ENCODE measurements at places on chromosomes 4 and X.
A peak's percentile ranks its signal among the peaks of the same experiment; 100 is the strongest.

DNA sequence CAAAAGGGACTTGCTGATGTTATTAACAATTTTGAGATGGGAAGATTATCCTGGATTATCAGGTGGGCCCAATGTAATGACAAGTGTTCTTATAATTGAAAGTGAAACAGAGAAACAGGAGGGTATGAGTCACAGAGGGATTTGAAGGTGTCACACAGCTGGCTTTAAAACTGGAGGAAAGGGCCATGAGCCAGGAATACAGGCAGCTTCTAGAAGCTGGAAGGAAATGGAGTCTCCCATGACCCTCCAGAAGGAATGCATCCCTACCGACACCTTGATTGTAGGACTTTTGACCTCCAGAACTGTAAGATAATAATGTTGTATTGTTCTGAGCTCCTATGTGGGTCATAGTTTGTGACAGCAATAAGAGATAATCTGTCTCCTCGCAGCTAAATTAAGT, 98.0 kb upstream of the STIM2 start:
- no peak for DNase-seq

DNA sequence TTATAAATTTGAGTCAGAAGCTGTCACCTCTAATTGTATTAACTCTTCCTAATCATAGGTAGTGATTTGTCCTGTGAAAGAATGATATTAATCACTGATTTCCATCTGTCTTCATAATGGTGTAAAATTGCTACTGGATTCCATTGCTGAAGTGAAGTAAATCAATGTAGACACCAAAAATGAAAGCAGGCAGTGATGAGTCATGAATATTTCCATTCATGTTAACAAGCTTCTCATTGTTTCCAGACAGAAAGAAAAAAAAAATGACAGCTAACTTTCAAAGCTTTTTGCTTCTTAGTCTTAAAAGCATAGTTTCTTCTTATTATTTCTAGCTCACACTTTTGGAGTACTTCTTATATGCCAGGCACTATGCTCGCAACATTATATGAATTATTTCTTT, 21.5 kb downstream of the FAM114A1 start:
- no peak for DNase-seq

DNA sequence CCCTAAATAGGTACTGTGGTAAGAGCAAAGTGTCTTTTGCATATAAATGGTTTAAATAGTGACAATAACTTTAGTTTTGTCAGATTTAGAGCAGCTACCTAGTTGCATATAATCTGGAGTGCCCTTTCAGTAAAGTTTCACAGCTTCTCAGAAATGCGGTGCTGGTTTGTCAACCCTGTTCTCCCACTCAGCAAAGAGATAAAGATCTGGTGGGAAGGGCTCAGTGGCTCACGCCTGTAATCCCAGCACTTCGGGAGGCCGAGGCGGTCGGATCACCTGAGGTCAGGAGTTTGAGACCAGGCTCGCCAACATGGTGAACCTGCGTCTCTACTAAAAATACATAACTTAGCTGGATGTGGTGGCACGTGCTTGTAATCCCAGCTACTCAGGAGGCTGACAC, 45.6 kb upstream of the TENM3 start:
- DNase-seq, result no peak

DNA sequence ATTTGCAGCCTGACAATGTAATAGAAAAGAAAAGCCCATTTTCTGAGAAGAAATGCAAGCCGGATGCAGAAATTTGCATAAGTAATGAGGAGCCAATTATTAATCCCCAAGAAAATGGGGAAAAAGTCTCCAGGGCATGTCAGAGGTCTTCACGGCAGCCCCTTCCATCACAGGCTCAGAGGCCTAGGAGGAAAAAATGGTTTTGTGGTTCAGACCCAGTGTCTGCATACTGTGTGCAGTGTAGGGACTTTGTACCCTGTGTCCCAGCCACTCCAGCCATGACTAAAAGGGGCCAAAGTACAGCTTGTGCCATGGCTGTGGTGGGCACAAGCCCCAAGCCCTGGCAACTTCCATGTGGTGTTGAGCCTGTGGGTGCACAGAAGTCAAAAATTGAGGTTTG, 92.2 kb downstream of the SH3BGRL start:
- no peak for DNase-seq

- DNase-seq, result no peak
These were observed 22.5 kb upstream of the CT55 start for GRCh38 chrX:135193740-135194139.

DNA sequence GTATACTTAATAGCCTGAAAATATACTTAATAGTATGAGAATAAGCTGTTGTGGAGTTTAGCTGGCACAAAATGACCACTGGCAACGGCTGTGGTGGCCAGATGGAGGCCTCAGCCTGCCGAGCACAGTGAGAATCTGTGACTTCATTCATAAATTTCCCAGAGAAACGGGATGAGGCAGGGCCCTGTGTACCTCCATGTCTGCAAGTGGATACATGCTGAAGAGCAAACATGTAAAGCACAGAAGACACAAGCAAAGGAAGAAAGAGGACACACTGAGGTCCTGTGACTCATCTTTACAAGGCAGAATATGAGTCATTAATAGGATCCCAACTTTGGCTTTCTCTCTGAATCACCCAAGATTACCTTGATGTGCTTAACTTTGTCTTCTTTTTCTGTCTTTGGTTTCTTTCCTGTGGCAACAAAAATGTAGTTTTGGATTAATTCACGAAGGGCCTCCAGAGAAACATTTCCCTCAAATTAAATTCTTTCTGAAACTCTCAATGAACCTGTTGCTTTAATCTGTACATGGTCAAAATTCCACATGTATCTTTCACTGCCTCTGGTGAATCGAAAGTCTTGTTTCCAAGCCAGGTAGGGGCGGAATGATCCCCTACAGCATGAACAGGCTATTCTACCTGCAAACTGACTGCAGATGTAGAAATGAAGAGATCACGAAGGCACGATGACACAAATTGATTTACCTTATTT, 56.4 kb downstream of the IRF2 start:
- DNase-seq, result peak; percentile 59

DNA sequence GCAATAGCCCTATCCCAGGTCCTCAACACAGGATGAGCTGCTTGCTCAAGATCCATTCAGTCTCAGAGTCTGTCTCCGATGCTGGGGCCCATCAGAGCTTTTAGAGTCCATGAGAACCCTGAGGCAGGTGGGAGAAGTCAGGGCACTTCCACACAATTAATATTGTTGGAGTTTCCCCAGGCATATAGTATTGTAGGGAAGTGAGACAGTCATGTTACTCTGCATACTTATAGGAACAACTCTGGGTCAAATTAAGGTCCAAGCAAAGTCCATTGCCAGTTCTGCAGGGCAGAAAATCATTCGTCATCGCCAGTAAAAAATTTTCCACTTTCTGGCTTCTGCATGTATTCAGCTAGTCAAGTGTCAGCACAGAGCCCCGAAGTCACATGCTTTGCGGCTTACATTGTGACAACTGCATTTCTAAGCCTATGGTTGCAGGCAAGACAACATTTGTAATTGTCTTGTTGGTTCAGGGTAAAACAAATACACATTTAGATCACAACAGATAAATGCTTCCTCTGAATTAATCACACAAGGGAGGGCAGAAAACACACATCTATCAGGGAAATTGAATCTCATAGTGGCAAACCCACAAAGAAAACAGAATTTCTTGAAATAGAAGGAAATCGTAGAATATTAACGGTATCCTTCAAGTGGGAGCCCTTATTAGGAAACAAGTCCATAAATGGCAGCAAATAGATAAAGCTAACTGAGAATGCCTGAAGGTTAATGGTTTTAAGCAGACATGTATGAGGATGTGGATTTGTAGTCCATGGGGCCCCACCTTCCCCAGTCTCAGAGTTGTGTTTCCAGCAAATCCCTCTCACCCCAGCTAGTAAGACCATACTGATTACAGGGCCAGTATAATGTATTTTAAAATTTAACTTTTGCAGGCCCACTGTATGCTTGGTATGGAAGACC, 412.1 kb upstream of the RASGEF1B start:
- no peak for DNase-seq

- no peak for DNase-seq
These were observed 13.7 kb upstream of the ADD1 start for GRCh38 chr4:2829933-2830451.

GRCh38 chr4:140156529-140157171, 2.7 kb upstream of the MAML3 start:
- DNase-seq, result no peak

DNA sequence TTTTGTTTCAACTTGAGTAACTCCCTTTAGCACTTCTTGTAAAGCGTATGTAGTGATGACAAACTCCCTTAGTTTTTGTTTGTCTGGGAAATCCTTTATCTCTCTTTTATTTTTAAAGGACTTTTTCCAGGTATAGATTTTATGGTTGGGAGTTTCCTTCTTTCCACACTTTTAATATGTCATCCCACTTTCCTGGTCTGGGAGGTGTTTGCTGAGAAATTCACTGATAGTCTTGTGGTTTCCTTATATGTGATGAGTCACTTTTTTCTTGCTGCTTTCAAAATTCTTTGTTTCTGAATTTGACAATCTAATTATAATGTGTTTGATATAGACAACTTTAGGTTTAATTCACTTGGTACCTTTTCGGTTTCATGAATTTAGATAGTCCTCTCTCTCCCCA, 353.9 kb downstream of the GPAT3 start:
- no peak for DNase-seq

DNA sequence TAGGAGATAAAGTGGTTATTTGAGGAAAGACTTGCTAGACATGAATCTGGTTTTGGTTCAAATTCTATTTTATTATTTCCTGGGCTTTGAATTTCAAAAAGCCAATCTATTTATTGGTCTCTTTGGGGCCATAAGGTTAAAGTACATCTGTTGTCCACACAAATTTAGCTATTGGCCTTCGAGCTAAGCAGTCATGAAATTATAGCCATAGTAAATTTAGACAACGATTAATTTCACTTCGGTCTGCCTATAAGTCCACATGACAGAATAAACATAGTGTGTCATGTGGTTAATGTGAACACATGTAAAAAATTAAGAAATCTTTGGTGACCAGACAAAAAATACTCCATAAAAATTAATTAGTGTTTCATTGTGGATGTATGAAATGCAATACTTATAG, 161.9 kb downstream of the PALLD start:
- no peak for DNase-seq

DNA sequence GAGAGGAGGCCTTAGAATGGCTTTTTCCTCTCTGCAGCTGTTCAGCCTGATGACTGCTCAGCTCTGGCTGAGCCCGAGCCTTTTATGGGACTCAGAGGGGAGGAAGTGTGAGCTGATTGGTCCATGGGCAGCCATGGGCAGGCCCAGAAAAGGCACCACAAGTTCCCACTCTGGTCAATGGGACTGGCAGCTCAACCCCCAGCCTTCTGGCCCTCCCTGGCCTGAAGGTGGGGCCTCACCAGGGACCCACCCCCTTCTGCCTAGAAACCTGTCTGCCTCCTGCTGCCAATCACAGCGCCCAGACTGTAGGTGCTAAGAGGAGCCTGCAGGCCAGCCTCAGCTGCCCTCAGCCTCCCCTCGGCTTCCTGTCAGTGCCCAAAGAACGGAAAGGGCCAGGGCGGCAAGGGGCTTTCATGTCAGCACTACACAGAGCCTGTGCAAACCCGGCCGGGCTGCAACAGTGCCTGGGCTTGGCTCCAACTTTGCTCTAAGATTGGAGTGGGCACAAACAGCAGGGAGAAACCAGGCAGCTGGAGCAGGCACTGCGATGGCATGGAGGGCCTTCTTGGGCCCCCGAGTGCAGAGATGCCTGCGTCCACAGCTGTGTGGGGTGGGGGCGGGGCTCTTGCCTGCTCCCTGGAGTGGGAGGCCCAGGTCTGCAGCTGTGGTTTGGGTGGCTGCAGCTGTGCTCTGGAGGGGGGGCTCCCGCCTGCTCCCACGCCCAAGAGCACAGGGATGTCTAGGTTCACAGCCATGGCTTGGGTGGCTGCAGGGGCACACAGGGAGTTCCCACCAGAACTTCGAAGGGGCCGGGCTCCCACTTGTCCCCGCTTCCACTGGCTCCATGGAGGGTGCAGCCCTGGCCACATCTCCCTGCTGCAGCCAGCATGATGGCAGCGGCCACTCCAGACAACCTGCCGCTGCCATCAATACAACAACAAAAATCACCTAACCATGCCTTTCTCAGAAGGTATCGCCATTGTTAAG, 92.6 kb downstream of the NXF2 start:
- DNase-seq, result no peak

GRCh38 chr4:40200875-40201801, 4.3 kb downstream of the RHOH start:
- no peak for DNase-seq

DNA sequence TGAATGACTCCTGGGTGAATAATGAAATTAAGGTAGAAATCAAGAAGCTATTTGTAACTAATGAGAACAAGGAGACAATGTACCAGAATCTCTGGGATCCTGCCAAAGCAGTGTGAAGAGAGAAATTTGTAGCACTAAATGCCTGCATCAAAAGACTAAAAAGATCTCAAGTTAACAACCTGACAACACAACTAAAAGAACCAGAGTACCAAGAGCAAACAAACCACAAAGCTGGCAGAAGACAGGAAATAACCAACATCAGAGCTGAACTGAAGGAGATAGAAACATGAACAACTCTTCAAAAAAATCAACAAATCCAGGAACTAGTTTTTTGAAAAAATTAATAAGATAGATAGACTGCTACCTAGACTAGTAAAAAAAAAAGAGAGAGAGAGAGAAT, 8.4 kb downstream of the CFAP299 start:
- no peak for DNase-seq

- no peak for DNase-seq
These were observed 149.4 kb upstream of the CHRDL1 start for GRCh38 chrX:110944751-110945675.

- DNase-seq, result no peak
These were observed 250.8 kb downstream of the ARHGAP24 start for GRCh38 chr4:85725721-85726170.

GRCh38 chr4:107261241-107261874, 225.2 kb upstream of the DKK2 start:
- no peak for DNase-seq

DNA sequence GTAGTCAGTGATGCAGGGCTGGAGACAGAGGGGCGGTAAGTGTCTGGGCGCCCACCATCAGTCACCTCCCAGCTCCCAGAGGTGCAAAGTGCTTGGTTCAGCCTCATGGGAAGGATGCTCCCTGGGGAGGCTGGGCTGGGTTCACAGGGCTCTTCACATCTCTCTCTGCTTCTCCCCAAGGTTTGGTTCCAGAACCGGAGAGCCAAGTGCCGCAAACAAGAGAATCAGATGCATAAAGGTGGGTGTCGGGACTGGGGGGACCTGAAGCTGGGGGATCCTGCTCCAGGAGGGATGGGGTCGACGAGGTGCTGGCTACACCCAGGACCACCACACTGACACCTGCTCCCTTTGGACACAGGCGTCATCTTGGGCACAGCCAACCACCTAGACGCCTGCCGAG, 10.1 kb downstream of the SHOX start:
- DNase-seq, result no peak

DNA sequence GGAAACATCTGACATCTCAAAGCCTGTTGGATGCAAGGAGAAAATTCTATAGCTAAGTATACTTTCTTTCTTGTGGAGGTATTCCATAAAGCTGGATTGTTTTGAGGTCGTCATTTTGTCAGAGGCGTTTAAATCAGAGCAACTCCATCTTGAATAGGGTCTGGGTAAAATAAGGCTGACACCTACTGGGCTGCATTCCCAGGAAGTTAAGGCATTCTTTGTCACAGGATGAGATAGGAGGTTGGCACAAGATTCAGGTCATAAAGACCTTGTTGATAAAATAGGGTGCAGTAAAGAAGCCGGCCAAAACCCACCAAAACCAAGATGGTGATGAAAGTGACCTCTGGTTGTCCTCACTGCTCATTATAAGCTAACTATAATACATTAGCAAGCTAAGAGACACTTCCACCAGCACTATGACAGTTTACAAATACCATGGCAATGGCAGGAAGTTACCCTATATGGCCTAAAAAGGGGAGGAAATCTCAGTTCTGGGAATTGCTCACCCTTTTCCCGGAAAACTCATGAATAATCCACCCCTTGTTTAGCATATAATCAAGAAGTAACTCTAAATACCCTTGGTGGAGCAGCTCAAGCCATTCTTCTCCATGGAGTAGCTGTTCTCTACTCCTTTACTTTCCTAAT, 11.9 kb downstream of the HSD17B13 start:
- DNase-seq, result no peak
